Activated CD8-positive, alpha-beta memory T cell treated with anti-CD3 and anti-CD28 coated beads for 1 hour (primary cell): ENCODE measurements at places on chromosomes 16 and 17.

- no peak for DNase-seq
Measured at GRCh38 chr17:4074831-4075495, 67.9 kb downstream of the ZZEF1 start.

DNA sequence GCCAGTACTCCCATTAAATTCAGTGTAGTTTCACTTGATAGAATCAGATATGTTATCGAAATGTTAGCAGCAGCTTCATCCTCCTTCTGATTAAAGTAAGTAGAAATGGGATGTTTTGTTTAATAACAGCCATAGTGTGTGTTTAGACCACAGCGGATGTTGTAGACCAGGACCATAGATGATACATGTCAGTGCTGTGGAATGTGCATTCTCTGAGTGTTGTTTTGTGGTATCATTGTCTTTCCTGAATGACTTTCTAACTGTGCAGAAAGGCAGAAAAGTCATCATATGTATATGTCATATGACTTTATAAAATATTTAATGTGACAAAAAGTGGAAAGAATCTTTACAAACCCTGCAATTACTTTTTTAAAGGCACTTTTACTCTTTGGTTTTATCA is 55.6 kb downstream of the CYLD start:
- DNase-seq, result no peak

DNA sequence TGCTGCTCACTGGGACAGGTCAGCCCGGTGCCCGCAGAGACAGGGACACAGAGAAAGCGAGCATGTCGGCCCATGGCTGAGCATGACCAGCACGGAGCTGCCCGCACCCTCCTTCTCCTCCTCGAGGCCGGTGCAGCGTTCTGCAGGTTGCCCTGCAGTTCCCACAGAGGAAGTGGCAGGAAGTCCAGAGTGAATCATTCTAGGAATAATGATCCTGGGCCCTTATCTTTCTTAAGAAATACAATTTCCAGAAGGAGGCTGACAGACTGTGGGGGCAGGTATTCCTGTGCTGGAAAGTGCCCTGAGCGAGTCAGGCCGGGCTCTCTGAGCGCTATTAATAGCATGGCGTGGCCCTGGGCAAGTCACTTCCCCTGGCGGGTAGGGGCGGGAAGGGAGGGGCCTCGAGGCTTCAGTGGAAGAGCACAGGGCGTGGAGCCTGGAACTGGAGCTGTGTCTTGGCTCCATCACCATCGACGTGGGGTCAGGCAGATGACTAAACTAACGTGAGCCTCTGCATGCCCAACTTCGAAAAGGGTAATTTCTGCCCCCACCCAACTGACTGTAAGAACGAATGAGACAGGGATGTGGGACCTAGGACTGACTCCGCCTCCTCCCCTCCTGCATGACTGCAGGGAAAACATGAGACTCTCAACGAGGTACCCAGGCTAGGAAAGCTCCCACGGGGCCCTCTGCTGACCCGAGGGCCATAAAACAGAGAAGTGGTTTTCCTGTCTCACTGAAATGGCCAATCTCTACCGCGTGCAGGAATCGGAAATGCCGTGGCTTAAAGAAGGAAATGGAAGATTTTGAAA is 9.8 kb downstream of the TMEM204 start:
- DNase-seq, result no peak

GRCh38 chr17:18016426-18016825 is 22.5 kb downstream of the ATPAF2 start:
- no peak for DNase-seq

GRCh38 chr16:81478876-81479511 is 34.4 kb downstream of the CMIP start:
- DNase-seq, result no peak

- no peak for DNase-seq
Measured at GRCh38 chr17:12726131-12726530, 60.4 kb downstream of the MYOCD start.

DNA sequence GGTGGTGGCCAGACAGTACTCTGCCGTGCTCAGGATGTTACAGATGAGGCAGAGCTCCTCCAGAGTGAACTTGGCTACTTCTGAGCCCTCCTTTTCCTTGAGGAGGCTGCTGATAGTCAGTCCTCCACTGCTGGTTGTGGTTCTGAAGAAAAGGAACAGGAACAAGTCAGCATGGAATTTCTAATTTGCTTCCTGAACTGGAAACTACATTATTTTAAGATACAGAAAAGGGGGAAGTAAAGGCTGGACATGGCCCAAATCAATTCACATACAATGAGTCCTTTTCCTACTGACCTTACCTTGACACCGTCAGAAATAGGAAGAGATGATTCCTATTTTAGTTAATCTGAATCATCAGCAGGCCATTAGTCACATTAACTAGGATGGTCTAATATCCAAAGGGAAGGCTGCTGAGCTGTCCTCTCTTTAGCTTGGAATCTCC is 154.2 kb downstream of the VPS53 start:
- DNase-seq, result no peak

- DNase-seq, result no peak
Measured at GRCh38 chr16:77723108-77723514, 797 bp downstream of the NUDT7 start.

DNA sequence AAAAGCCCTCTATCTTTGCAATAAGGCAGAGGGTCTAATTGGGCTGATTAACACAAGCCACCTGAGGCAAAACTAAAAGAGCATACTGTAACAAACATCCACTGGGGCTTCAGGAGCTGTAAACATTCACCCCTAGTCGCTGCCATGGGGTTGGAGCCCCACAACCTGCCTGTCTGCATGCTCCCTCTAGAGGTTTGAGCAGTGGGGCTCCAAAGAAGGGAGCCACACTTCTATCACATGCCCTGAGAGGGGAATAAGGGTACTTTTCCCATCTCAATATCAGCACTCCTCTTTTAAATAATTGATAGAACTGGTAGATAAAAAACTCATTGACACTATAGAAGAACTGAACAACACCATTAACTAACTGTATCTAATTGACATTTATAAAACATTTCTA is 130.1 kb upstream of the COX10 start:
- DNase-seq, result no peak

DNA sequence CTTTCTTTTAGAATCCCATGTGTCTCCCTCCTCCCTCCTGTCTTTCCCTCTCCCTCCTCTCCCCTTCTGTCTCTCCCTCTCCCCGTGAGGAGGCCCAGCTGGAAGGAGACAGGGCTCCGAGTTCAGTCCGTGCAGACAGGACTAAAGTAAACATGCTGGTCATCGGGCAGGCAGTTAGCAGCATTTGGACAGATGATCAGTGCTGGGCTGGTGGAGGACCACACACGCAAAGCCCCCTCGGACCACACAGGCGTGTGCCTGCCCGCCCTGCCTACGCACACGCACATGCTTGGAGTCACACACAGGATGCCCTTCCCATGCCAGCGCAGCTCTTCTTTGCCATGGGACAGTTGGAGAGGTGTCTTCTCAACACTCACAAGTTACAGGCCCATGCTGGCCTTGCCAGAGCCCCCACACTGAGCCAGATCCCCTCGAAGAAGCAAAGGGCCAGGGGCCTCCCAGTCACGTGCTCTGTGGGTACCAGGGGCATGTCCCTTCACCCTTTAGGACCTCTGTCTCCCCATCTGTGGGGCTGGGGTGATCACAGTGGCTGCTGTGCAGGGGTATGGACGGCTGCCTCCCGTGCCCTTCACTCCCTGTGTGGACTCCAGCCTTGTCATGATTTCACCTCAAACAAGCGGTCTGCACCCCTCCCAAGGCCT is 215.7 kb upstream of the FOXF1 start:
- no peak for DNase-seq

DNA sequence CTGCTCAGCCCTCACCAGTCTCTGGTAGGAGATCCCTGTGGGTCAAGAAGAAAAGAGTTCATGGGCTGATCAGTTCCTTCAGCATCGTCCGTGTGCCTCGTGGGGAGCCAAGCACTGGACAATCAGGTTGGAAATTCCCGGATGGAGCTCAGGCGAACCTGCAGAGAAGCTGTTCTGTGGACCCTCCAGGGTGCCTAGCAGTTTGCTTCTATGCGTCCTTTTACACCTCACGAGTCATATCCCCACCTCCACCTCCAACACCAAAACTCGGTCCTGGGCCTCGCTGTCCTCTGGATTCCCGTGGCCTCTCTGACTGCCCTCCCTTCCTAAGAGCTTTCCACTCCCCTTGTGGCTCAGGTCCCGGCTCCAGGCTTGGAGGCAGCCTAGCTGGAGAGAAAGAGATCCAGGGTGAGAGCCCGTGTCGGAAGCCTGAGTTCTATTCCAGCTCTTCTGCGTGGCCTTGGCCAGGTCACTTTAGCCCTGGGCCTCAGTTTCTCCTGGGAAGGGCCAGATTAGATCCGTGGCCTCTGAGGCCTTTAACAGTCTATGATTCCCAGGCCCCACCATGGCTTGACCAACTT is 26.2 kb upstream of the PIK3R6 start:
- DNase-seq, result no peak

- no peak for DNase-seq
Measured at GRCh38 chr16:1439058-1439698, 5.2 kb downstream of the CCDC154 start.

DNA sequence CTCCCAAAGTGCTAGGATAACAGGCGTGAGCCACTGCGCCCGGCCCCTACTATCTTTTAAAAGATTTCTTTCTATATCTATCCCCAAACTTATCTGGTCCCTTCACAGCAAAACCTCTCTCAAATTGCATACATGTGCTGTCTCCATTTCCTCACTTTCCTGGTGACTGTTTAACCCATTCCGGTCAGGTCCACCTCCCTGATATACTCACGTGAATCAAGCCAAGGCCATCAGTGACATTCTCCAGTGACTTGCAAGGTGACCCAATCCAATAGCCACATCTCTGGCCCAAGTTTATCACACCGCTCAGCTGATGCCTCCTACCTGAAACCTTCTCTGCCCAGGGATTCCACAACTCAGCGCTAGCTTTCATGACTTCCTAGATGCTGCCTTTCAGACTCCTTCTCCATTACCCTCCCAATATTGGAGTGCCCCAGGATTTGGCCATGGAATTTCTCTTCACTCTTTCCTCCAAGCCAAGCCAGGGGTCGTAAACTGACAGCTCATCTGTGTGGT is 1.4 kb upstream of the CTCF start:
- DNase-seq, result no peak

GRCh38 chr17:74082886-74083285 is 120.6 kb upstream of the RPL38 start:
- DNase-seq, result no peak

DNA sequence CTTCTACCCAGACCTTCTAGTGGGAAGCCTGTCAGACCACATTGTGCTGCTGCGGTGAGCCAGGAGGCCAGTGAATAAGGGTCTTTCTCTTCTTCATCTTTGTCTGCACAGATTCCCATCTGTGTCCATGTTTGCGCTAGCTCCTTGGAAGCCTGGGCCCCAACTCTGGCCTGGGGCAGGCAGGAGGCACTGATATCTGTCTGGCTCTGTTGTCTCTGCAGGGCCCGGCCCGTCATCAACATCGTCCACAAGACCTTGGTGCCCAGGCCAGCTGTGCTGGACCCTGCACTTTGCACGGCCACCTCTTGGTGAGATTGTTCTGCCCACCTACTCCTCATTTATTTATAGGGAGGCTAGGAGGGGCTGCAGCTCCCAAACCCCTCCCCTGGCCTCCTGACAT is 18.3 kb downstream of the ITGA3 start:
- no peak for DNase-seq

DNA sequence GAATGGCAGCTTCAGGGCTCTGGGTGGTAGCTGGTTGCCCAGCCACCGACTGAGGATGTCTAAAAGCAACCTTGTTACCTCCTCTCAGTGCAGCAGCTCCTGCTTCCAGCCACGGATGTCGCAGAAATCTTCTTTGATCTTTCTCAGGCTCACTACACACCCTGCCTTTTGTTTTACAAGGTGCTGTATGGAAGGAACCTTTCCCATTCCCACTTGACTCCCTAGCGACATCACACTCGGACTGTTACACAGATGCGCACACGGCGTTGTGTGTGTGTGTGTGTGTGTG is 135.8 kb upstream of the CPHXL start:
- DNase-seq, result no peak

DNA sequence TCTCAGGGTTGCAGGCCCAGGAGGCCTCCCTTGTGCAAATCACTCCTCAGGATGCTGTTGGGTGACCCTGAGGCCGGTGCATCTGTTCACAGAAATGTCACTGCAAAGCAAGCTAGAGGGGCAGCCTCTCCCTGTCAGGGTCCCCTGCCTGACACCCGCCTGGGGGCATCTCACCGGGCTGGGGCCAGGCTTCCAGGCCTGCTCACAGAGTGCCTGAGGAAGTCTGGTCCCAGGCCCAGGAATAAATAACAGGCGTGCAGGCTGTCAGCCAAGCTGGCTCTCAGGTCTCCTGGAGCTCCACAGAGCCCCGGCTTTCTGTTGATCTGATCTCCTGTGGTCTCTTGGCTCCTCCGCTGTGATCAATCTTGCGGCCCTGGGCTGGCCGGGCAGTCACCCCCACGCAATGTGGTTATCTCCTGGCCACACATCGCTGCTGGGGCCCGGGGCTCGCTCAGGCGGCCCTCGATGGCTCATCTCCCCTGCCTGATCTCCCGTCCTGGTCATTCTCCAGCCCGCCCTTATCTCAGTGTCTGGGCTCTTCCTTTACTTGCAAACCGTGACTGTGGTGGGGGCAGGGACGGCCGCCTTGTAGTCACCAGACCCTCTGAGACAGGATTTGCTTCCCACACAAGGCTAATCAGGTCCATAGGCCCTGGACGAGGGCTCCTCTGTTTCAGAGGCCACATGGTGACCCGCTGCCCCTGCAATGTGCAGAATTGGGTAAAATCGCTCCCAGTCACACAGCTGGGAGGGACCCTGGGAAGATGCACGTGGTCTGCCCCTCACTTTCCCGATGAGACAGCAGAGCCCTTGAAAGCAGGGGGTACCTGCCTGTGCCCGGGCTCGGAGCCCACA is 231.2 kb upstream of the GSE1 start:
- no peak for DNase-seq

DNA sequence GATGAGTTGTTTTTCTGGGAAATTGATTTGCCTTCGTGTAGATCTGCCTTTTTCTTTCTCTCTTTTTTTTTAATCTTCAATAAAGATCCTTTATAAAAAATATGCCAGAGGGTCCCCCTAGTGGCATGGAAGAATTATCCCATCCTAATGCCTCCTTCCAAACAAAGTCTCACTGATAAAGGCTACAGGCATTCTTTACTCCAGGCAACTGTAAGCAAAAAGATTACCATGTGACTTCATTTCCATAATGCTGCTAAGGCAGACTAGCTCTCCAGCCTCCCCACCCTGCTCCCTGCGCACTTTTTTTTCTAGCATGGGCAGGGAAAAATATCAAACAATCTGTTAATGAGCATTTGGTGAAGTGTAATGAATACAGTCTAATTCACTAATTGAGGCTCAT is 220.2 kb upstream of the CDH8 start:
- no peak for DNase-seq

DNA sequence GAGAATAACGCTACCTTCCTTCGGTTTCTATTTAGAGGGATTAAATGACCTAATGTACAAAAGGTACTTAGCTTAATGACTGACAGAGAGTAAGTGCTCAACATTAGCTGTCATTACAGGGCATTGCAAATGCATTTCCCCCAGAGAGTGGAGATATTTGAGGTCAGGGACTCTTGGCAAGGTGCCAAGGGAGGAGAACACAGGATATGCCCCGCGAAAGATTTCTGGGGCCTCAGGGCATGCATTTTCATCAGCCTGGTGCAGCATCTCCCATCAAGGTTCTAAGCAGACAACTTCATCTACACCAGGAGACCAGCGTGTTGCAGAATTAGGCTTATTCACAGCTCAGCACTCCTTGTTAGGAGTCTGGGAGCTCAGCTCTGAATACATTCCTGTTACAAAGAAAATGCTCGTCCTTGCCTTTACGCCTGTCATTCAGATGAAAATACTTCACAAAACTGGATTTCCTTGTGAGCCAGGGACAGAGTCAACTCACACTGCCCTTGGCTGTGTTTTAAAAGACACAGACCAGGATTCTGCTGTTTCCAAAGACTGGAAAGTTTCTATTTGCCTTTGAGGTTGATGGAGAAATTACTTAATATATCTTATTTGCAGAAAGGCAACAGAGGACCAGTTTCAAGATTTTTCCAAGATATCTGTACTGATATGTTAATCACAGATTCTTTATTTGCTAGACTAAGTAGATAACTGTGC is 108.2 kb downstream of the VAT1L start:
- no peak for DNase-seq
